Glutamatergic neuron (in vitro differentiated cells): ENCODE measurements at places on chromosomes 6 and 20.
A peak's percentile ranks its signal among the peaks of the same experiment; 100 is the strongest.

DNA sequence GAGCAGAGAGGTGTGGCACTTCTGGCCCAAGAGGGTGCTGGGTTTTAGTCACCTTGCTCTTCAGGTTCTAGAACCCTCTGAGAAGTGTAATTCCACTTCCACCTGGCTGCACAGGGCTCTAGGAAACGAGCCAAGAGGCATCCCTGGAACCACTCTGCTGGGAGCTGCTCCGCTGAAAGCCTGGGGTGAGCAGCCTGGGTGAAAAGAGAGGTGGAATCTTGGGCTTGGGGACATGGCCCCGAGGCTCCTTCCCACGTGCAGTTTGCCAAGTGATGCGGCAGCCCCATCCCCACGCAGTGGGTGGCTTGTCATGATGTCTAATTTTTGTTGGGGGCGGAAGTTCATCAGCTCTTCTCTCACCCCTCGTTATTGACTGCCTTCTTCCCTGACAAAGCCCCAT, 32.8 kb downstream of the PPP1R16B start:
- H3K27me3 ChIP-seq: no peaks in the 10 kb centered on the region
- H3K27ac ChIP-seq: no peak overlapping the region
- no peak overlapping the region for H3K4me3 ChIP-seq
- no peaks in the 10 kb centered on the region for H3K36me3 ChIP-seq

DNA sequence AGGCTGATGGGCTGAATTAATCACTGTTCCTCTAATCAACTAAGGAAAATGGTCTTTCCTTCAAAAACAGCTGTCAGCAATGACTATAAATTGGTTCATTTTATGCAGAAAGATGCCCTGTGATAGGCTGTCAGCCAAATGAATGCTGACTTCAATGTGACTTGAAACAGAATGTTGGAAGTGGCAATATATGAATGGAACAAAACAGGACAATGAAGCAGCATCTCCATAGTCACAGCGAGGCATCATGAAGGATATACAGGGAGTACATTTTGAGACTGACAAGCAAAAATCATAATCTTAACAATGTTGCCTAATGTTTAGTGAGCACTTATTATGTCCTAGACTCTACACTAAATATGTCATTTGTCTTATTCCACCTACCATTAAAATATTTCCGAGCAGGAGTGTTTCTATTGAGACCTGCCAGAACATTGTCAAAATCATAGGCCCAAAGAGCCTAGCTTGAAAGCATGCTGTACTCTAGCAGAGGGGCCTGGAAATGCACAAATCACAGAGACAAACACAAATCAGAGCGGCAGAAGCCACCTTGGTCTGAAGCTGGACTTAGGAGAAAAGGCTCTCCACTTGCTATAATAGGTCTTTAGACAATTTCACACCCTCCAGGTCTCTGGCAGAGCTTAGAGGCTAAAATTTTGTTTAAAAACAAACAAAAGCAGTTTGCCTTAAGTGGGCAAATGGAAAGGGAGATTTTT, 63.3 kb downstream of the FAM50B start:
- no peaks in the 10 kb centered on the region for H3K4me1 ChIP-seq
- no peak overlapping the region for H3K27ac ChIP-seq
- no peak overlapping the region for H3K4me3 ChIP-seq
- H3K36me3 ChIP-seq: no peaks in the 10 kb centered on the region

DNA sequence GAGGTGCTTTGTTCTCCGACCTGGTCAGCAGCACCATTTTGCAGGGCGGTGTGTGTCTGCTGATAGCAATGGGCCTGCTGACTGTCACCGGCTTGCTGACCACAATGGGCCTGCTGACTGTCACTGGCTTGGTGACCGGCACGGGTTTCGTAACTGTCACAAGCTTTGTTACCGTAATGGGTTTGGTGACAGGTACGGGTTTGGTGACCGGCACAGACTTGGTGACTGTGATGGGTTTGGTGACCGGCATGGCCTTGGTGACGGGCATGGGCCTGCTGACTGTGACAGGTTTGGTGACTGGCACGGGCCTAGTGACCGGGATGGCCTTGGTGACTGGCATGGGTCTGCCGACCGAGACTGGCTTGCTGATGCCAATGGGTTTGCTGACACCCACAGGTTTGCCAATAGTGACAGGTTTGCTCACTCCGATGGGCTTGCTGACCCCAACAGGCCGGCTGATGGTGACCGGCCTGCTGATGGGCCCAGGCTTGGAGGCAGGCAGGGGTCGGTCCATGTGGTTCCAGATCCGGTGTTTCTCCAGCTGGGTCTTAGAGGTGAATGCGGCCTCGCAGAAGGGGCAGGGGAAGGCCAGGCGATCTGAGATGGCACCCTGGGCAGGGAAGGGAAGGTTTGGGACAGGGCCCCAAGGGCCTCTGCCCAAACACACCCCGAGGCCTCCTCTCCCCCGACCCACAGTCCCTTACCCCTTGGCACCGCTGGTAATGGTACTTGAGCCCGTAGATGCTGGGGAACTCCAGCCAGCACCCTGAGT, 3.4 kb downstream of the ZNF512B start:
- peak; percentile 7 for DNase-seq
- H3K4me3 ChIP-seq: no peak overlapping the region
- H3K27me3 ChIP-seq: peaks cover 3% of the 10 kb centered on the region
- H3K27ac ChIP-seq: no peak overlapping the region

DNA sequence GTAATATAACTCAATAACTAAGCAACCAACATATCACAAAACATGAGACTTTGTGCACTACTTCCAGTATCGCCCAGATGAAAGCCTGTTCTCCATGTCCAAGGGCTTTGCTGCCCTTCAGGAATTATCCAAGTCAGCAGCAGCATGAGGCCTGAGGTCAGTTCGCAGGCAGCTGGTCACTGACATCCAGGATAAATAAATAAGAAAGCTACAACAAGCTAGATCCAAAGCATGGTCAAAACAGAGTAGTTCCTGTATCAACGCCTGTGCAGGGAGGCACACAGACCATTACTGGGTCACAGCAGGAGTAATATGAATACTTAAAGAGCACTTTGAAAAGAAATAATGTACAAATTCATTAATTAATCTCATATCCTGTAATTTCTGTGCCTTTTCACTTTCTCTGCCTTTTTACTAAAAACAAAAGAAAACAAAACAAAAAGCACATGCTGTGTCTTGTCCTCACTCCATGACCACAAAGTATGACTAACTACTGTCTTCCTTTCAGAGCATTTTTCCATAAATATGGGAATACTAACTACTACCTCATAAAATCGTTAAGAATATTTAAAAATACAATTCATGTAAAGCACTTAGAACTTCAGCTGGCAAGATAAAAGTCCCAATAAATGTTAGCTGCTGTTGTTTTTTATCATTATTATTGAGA, 374.9 kb upstream of the IRAK1BP1 start:
- H3K4me1 ChIP-seq: peaks cover 4% of the 10 kb centered on the region
- DNase-seq: no peak
- H3K36me3 ChIP-seq: no peaks in the 10 kb centered on the region
- no peak overlapping the region for H3K4me3 ChIP-seq
- no peak overlapping the region for H3K27ac ChIP-seq
- no peaks in the 10 kb centered on the region for H3K27me3 ChIP-seq

GRCh38 chr6:91243436-91243835, 656.6 kb upstream of the MAP3K7 start:
- H3K27me3 ChIP-seq: no peaks in the 10 kb centered on the region
- no peak for DNase-seq
- H3K36me3 ChIP-seq: no peaks in the 10 kb centered on the region
- H3K4me1 ChIP-seq: peaks cover 2% of the 10 kb centered on the region
- no peak overlapping the region for H3K4me3 ChIP-seq
- no peak overlapping the region for H3K27ac ChIP-seq

DNA sequence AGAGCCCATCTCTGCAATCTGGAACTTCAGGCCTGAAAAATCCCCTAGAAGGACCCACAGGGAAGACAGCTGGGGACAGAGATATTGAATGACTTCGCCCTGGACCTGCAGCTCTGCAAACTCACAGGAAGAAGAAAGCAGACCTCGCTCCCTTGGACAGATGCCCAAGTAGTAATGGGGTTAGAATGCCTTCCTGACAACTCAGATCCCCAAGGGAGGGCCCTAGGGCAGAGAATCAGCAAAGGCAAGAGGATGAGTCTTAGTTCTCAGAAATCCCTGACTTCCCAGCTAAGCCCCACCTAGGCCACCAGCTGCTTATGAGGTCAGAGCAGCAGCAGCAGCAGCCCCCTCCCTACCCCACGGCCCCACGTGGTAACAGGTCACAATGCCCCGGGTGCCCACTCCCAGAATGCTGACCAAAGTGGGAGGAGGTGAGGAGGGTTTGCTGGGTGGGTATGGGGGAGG, at the start of gene C20orf141:
TSS of gene C20orf141 (plus strand) at position 401 of the 465 bp plus-strand sequence. CDS start 198 bp downstream, outside the sequence.
- H3K27ac ChIP-seq: peak within 1 kb of the TSS; percentile 43
- H3K27me3 ChIP-seq: peaks cover 7% of the 10 kb centered on the region
- H3K36me3 ChIP-seq: peaks cover 12% of the 10 kb centered on the region
- DNase-seq: peak; percentile 52

DNA sequence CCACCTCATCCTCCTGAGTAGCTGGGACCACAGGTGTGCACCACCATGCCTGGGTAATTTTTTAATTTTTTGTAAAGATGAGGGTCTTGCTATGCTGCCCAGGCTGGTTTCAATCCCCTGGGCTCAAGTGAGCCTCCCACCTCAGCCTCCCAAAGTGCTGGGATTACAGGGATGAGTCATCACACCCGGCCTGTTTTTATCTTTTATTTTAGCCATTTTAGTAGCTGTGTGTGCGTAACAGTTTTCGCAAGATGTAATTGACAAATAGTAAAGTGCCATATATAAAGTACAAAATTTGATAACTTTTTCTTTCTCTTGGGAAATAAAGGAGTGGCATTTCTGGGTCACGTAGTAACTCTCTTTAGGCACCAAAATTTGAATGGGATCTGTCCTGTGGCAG, 21.4 kb downstream of the SNAI1 start:
- H3K4me3 ChIP-seq: no peak overlapping the region
- H3K27ac ChIP-seq: no peak overlapping the region
- no peaks in the 10 kb centered on the region for H3K36me3 ChIP-seq
- no peaks in the 10 kb centered on the region for H3K4me1 ChIP-seq
- no peaks in the 10 kb centered on the region for H3K27me3 ChIP-seq
- DNase-seq: no peak
